A549 treated with ZK216348 at 1 μM for 4 hours (cell line): ENCODE measurements at places on chromosomes 2 and 18. TPM values are rescaled to one million over a fixed set of nuclear protein-coding genes. Genes with fewer than 3 reads are reported as not detected.

Gene EGR4
- 0.09 to 0.43 TPM (median 0.20 TPM) in 5 replicates for total RNA-seq

Gene TLX2
- total RNA-seq = 0.15 to 0.74 TPM (median 0.21 TPM) in 5 replicates

Gene PKP4
- total RNA-seq = 21.8 to 30.6 TPM (median 27.5 TPM) in 5 replicates

Gene VWC2L
- total RNA-seq = not detected in 5 replicates

Gene CD207
- total RNA-seq = not detected in 5 replicates

Gene DNAJC5G
- not detected in 5 replicates for total RNA-seq
